Karpas-422 (cell line): ENCODE measurements at places on chromosomes 2 and 18.

- no peak for DNase-seq
Observed at GRCh38 chr2:123073956-123074355, 951.1 kb upstream of the CNTNAP5 start.

GRCh38 chr2:60066096-60066839 lies 487.2 kb downstream of the BCL11A start:
- no peak for DNase-seq

DNA sequence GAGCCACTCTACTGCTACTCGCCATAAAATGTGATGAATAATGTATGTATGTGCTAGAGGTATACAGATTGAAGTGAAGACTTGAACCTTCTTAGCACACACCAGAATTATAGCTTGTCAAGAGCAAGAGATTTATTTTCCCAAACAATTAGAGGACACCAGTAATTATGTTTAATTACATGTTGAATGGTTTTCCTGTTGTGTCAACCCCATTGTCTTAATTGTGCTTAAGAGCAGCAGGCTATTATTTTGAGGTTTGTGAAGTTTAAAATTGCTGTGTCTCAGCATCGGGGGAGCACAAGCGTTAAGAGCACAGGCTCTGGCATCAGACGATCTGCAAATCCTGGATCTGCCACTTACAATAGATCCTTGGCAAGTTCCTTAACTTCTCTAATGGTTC lies 29.0 kb downstream of the KIF5C start:
- DNase-seq, result no peak

GRCh38 chr18:42510540-42510939 lies 555.5 kb downstream of the PIK3C3 start:
- no peak for DNase-seq

DNA sequence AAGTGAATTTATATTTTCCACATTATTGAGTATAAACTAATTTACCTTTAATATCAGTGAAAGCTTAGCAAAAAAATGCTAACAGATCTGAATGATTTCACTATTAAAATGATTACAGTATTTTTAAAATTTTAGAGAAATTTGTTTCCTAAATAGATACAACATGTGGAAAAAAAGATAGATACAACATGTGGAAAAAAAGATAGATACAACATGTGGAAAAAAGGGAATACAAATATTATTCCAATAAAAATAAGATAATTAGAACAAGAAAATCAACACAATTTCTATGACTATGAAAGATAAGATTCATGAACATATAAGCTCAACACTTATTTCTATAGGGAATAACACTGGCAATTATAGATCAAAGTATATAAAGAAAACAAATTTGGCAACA lies 865.9 kb upstream of the VRK2 start:
- DNase-seq, result no peak

DNA sequence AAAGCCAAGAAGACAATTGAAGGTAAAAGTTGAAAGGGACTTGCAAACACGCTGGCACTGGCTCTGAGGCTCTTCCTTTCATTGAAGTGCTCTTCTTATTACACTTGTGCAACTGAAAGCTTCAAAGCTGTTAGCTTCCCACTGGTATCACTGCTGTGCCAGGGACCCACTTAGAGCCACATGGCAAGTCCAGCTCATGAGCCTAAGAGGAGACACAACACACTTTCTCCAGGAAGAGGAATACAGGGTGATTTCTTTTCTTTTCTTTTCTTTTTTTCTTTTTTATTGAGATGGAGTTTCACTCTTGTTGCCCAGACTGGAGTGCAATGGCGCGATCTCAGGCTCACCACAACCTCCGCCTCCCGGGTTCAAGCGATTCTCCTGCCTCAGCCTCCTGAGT lies 218.2 kb downstream of the ATAD2B start:
- DNase-seq, result no peak

DNA sequence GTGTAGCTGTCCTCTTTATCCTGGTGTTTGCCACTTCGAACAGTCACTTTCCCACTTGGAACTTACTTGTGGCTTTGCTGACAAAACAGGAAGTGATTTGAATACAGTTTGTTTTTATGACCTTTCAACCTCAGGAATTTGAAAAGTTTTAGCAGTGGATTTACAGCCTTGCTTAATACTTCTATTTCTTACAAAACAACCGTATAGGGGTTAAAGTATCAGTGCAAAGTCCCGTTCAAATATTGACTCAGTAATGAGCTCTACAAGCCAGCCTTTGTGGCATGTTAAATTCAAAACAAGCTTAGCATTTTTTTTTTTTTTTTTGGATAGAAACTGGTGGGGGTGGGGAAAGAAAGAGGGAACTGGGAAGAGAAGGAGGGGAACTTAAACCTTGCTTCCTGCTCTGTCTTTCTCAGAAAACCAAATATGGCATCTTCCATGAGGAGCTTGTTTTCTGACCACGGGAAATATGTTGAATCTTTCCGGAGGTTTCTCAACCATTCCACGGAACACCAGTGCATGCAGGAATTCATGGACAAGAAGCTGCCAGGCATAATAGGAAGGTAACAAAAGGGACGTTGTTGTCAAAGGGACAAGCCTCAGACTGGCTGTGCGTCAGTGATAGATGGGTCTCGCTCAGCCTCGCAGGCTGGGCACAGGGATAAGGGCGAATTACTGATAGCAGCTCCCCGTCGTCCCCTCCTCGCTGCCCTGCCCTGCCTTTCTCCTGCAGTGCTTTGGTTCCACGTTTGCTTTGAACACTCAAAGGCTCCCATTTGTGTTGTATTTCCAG lies at the start of gene HNMT:
Gene HNMT, plus strand, starts transcription at position 408 of the 793 bp plus-strand sequence. Its CDS starts 19 bp downstream, at position 427.
- no peak for DNase-seq

DNA sequence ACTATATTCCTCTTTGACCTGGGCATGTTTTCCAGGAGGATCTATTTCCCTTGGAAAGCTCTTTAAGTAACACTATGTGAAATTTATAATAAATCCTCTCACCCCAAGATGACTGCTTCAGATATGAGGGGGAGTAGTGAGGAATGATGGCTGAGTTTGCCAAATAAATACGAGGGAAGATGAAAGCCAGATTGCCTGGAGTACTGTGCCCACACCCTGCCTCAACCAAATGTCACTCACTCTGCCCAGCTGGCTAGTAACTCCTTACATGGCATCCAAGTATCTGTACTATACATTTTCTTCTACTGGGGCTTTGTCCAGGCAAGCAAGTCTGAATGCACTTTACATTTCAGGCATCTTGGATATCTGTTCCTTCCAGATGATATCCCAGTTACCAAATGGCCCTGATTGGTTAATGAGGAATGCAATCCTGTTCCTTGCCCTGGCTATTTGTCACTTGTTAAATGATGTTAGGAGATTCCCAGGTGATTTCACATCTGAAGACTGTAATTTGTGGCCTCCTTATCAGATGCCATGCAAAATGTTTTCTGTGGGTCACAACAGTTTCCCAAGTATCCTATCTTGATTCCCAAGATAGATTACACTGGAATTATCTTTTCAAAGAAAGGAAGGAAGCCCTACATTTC lies 191.8 kb downstream of the IKZF2 start:
- no peak for DNase-seq

- no peak for DNase-seq
Observed at GRCh38 chr18:51342815-51343214, 145.3 kb upstream of the MEX3C start.
